Cerebellar nuclear complex (tissue), 1 donor: ENCODE measurements at places on chromosomes 5 and 9.

GRCh38 chr5:16108418-16108817 is 71.2 kb downstream of the MARCHF11 start:
- DNase-seq, result no peak

- DNase-seq, result no peak
These were observed 43.3 kb downstream of the ZCCHC9 start for GRCh38 chr5:81344736-81345135.

GRCh38 chr5:127400946-127401670 is 110.5 kb downstream of the MEGF10 start:
- DNase-seq, result no peak

DNA sequence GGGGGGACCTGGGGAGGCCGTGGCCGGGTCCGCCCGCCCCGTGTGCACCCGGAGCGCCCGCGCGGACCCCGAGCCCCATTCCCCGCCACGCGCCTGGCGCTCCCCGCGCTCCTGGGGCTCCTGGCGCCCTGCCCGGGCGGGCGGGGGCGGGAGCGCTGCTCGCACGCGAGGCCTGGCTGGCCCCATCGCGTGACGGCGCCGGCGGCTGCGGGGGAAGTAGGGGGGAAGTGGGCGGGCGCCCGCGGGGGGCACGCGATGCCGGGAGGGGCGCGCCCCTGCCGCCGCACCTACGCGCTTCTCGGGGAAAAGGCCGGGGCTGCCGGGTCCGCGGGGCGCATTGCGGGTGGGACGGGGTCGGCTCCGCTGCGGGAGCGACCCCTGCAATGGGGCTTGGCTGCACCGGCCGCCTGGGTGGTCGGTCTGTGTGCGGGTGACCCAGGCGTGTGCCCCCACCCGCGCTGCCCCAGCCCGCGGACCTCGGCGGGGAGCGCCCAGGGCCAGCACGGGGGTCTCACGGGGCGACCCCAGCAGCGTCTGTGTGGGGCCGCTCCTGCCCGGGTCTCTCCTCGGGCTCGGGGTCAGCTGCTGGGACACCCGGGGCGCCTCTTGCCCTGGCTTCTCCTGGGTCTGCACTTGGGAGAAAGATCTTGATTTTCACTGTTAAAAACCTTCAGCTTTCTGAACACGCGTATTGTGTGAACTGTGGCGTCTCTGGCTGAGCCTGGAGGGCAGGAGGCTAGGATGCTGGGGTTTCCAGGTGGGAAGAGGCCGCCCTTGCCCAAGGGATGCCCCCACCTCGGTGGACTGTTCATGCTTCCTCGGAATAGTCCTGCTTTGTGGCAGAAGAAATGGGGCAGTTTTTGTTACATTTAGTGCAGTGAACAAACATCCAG is 52.4 kb downstream of the AHRR start:
- no peak for DNase-seq

GRCh38 chr9:130138171-130138653 is 34.0 kb upstream of the NCS1 start:
- no peak for DNase-seq

DNA sequence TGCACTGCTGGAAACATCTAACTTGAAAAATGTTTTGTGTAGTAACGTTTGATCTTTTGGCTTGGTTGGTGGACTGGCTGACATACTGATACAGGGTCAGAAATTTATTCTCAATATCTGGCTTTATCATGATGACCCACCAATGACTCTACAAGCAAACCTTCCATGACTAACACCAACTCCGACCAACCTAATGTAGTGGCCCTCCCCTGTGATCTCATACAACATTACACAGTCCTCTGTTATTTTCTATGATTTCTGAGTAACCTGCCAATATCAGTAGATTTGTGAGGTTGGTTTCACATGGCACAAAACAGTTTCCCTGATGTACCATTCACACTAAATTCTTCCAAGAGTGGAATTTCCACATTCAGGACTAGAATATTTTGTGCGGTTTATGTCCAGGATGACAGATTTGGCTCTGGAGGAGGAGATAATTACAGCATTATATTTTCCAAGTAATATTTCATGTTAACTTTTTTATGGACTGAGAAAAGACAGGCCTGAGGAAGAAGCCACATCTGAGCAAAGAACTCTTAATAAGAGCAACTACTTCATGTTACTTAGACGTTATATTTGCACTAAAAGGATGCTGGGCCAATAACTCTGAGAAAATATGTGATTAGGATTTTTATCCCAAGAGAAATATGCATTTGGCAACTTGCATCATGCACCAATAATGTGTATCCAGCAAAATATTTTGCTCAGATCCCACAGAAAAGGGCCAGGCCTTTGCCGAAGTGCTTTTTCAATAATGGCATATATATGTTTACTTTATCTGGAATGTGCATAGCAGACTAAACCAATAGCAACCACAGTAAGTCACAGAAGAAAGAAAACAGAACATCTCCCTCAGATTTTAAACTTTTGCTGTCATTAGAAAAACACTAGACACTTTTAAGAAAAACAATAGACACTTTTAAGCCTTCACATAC is 273.4 kb downstream of the KCNN2 start:
- no peak for DNase-seq

DNA sequence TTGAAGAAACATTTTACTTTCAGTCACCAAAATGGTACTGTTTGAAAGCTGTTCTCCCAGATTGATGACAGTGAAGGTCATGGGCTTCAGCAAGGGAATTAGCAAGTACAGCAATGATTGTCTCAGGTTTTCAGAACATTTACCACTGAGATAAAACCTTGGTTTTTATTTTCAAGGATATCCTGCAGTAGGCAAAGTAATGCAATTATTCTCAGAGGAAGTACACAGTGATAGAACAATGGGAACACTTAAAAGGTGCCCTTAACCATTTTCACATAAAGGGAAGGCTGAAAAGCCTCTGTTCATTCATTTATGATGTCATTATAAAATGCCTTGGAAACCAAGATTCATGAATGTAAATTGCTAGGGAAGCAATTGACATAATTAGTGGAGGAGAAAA is 471.8 kb upstream of the ACO1 start:
- DNase-seq, result no peak

DNA sequence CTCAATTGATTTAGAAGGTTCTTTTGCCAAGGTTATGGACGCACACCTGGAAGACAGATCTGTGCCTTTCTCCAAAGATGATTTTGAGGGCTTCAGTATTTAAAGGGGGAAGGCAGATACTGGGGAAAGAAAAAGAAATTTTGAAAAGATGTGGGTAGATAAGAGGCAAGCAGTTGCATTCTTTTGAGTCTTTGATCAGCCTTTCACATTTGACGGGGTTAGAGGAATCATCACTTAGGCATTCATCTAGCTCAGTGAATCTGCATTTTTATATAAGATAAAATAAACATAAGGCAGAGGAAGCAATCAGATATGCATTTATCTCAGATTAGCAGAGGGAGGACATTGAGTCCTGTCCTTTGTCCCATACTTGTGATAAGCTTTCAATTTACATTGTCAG is 243.4 kb upstream of the RAI14 start:
- no peak for DNase-seq

- no peak for DNase-seq
These were observed 882.7 kb upstream of the ARRDC3 start for GRCh38 chr5:92265804-92266203.

GRCh38 chr5:136042665-136043121 is 13.9 kb downstream of the TGFBI start:
- DNase-seq, result no peak

GRCh38 chr9:2623288-2624050 is 1.9 kb downstream of the VLDLR start:
- no peak for DNase-seq

DNA sequence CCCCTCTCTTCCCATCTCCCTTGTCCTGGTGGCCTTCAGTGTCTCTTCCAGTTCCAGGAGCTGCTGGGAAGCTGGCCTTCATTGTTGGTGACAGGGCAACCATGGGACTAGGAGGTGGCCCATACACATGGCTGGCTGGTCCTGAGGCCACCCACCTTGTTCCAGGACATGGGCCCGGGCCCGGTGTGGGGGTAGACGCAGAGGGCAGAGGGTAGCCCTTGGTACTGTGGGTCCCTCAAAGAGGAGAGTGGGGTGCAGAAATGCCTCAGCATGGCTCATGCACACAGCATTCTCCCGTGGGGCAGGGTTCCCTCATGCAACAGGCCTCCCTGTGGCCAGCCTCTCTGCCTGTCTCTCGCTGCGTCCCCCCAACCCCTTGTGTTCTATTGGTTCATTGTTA is 20.8 kb downstream of the SLC6A7 start:
- no peak for DNase-seq

DNA sequence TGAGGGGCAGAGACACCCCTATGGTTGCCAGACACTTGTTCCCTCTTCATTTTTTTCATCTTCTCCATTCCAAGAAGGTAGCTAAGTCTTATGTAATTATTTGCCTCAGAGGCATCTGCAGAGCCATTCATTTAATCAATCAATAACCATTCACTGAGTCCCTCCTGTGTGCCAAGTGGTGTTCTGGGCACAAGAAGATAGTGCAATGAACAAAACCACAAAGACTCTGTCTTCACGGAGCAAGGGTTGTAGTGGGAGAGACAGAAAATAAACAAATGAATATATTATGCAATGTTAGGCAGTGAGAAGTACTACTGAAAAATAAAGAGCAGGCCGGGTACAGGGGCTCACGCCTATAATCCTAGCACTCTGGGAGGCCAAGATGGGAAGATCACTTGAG is 41.4 kb upstream of the CTNNA1 start:
- no peak for DNase-seq

DNA sequence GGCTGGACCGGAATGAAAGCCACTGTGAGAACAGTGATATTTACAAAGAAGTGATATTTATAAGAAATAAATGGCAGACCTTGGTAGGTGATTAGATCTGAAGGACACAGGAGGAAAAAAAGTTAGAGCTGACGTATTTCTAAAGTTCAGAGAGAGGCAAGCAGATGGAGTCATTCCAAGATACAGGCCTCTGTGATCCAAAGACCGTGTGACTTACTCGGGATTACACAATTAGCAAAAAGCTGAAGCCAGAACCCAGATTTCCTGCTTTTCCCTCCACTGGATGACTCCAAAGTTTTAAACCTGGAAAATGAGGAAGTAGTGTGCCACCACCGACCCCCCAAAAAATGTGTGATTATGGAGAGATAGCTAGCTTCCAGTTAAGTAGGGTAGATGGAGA is 3.1 kb upstream of the DOCK8 start:
- no peak for DNase-seq

- no peak for DNase-seq
These were observed 28.0 kb downstream of the PRUNE2 start for GRCh38 chr9:76877961-76878360.

- DNase-seq, result no peak
These were observed 17.2 kb upstream of the PDCD1LG2 start for GRCh38 chr9:5492965-5493678.
